ENCODE measurements at places on chromosomes 3 and 15.

DNA sequence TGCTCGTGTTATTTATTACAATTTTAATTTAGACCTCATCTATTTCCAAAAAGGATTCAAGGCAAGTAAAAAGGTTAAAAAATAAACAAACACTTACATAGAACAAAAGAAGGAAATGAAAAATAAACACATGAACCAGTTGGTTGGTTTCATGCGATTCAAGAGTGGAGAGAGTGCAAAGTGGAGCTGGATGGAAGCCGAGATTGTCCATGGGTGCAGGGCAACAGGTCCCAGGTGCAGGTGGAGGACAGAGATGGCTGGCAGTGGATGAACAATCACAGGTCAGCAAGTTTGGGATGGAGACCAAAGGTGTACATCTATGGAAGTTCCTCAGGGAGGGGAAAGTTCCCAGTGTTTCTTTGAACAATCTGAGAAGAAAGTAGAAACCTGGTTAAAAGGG, 11.6 kb upstream of the SEMA5B start:
- DNase-seq: no peak

GRCh38 chr3:153069598-153070510, 92.2 kb upstream of the RAP2B start:
- no peak for DNase-seq

DNA sequence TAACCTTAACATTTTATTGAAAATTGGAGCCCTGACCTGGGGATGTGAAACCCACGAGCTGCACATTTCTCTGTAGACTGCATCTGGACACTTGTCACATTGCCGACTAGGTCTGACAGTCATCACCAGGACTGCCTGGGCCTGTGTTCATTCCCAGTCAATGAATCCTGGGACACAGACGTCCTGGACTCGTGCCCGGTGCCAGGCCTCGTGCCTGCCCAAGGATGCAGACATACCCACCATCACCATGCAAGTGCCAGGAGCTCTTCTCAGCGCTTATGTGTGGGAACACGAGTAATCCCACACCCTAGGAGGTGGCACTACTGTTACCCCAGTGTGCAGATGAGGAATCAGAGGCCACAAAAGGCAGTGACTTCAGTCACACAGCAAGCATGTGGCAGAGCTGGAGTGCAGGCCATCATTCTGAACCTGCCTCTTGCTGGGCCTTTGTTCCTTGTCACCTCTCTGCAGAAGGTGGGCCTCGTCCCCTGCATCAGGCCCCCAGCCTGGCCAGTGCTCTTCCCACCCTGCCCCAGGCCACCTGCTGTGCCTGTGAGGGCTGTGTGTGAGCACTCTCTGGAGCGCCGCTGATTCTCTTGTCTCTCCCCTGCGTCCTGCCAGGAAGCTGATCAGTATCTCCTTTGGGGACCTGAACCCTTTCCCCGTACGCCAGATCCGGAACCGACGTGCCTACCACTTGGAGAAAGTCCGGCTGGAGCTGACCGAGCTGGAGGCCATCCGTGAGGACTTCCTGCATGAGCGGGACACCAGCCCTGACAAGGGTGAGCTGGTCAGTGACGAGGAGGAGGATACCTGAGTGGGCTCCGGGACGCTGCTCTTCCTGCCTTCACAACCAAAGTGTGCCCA, 58.5 kb downstream of the ADAMTS7 start:
- no peak for DNase-seq

DNA sequence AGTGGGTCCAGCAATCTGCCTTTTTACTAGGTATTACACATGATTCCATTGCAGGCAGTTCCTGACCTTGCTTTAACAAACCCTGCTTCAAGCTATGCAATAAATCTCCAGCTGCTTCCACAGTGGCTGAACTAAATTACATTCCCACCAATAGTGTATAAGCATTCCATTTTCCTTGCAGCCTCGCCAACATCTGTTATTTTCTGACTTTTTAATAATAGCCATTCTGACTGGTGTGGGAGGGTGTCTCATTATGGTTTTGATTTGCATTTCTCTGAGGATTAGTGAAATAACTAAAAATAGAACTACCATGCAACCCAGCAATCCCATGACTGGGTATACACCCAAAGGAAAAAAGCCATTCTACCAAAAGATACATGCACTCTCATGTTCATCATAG, 36.4 kb upstream of the DNAJC13 start:
- no peak for DNase-seq

DNA sequence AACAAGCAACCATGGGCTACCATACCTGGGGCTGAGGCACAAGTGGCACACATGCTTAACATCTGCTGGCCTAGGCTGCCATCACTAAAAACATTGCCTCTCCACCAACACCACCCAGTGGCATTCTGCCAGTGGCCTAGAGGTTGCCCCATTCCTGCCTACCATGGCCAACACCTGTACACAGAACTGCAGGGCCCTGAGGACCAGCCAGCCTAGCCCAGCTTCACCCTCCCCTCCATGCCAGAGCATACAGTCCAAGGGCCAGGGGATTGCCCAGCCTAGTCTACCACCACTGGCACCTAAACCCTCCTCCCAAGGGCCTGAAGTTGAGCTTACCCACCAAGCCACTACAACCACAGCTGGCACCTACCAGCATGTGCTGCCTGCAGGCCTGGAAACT, 35.3 kb downstream of the NEK10 start:
- DNase-seq: no peak

DNA sequence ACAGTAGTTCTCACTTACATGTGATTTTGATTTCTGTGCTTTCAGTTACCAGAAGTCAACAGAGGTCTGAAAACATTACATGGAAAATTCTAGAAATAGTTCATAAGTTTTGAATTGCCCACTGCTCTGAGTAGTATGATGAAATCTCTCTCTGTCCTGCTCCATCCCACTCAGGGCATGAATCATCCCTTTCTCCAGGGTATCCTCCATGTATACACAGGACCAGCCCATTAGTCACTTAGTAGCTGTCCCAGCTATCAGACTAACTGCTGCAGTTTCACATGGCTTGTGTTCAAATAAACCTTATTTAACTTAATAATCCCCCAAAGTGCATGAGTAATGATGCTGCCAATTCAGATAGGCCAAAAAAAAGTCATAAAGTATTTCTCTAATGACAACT, 38.6 kb downstream of the EPHA3 start:
- DNase-seq: no peak

DNA sequence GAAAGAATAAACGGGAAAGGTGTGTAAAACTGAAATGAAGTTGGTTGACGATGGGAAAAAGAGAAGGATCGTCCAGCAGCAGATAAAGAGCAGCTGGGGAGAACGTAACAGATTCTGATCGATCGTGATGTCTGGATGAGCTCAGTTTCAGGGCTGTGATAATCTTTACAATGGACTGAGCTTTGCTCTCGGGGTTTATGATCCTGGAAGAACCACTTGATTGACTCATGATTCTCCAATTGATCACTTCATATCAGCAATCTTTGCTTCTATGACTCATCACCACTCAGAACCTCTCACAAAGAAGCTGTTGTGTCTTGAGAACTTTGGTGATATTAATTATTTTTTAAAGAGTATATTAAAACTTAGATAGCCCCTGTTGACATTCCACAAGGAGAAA, 690.7 kb downstream of the TUSC7 start:
- DNase-seq: no peak

DNA sequence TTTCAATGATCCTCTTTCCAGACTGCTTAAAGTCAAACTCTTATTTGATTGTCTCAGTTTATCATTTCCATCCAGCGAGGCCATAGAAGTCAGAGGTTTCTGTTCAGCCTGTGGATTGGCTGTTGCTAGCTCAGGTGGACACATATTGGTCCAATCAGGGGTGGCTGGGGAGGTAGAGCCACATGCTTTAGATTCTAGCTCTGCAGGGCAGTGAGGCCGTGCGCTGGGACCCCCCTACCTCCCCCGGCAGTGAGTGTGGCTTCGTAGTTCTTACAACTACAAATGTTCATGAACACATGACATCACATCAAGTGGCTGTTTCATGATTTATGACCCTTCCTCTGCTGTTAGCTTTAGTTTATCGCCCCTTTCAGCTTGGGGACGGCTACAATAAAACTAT, 18.0 kb downstream of the APOD start:
- DNase-seq: no peak

- no peak for DNase-seq
Measured at GRCh38 chr3:172077197-172077757, 37.9 kb downstream of the FNDC3B start.

- no peak for DNase-seq
Measured at GRCh38 chr15:53351373-53351772, 408.1 kb downstream of the WDR72 start.

DNA sequence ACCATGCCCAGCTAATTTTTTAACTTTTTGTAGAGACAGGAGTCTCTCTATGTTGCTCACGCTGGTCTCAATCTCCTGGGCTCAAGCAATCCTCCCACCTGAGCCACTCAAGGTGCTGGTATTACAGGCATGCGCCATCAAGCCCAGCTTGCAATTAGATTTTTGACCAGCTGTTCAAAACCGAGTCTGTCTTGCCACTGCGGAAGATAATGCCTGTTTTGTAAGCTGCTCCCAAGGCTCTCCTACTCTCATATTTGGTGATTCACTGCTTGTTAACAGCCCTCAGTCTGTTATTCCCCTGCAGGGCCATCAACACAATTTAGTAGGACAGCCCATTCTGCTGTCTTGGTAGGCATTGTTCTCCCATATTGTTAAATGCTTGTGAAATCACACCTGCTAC, 17.8 kb upstream of the MCCC1 start:
- no peak for DNase-seq

DNA sequence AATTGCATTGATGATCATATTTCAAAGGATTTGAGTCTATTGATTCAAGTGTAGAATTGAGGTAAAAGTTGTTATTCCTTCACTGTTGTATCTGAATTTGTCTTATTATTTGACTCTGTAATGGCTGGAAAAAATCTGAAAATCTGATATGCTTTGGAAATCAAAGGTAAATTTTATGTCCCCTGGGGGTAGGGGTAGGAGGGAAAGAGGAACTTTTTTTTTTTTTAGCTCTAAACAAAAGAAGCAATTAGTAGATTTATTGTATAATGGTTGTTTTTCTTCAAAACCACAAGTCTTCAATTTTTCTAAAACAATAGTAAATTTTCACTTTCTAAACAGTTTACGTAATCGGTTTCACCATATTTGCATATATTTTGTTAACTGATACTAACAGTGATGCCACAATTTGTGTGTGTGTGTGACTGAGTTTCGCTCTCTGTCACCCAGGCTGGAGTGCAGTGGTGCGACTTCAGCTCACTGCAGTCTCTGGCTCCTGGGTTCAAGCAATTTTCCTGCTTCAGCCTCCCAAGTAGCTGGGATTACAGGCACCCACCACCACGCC, 91.7 kb upstream of the GOLGA6L4 start:
- DNase-seq: no peak

DNA sequence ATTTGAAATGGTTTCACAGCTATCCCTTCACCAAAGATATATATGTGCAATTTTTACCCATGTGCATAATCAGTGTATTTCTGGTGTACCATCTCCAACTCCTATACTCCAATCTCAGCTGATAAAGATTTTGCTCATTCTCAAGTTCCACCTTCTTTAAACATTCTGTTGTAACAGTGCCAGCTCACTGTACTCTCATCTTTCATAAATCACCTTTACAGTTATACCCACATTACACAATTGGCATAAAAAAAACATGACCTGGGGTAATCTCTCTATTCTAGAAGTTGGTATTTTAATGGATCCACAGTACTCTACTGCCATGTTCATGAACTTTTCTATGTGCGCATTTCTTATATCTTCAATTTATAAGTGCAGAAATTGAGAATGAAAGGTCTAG, 339.9 kb upstream of the DPH6 start:
- DNase-seq: no peak

GRCh38 chr3:184781801-184782200, 30.2 kb upstream of the VPS8 start:
- DNase-seq: no peak

- no peak for DNase-seq
Measured at GRCh38 chr3:15659254-15659975, 57.9 kb downstream of the BTD start.

DNA sequence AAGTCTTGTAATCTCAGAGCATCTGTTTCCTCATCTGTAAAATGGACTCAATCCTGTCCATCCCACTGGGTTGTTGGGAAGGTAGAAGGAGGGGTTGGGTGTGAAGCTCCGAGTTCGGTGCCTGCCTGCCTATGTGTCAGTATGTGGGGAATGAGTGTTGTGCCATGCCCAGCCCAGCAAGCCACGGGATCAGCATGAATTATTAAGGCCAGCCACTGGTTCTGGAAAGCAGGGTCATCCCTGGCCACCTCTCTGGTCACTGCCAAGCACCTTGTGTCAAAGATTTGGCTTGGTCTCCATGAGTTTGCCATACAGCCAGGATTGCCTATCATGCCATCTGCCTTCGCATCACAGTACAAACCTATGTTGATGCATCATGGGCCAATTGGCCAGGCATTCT, 11.5 kb downstream of the TM6SF1 start:
- no peak for DNase-seq

DNA sequence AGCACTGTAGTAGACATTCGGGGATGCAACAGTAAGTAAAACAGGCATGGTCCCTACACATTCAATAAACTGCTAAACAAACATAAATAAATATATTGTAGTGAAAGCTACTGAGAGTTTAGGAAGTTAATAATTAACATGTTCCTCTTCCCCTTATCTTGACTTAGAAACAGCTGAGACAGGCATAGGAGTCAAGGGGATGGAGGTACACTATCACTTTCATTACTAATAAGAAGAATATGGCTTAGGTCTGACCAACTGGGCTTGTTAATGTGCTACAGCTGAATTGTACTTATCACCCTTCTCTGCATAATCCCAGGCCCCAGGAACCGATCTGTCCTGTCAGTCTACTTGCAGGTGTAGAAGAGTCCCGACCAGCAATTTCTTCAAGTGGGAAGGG, 116.3 kb upstream of the DAZL start:
- DNase-seq: no peak

- no peak for DNase-seq
Measured at GRCh38 chr3:45011756-45012508, 14.2 kb upstream of the CLEC3B start.

GRCh38 chr15:25066708-25067107, 111.9 kb downstream of the SNRPN start:
- DNase-seq: no peak

DNA sequence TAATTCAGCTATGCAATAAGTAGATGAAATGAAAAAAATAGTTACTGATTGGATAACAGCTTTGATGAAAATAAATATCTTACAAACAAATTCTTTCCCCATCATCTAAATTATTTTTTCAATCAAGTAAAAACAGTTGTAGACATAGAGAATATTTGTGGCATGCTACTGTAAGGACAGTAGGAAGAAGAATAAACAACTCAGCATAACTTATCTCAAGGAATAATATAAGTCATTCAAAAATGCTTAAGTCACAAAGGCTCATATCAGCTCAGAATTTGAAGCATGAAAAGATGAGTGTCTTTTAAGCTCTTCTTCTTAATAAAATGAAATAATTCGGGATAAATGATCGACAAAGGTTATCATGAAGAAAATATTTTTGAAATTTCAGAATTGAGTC, 1029.0 kb downstream of the ROBO1 start:
- no peak for DNase-seq

GRCh38 chr3:57622362-57622761, 25.2 kb upstream of the ARF4 start:
- no peak for DNase-seq

GRCh38 chr3:24096695-24097290, 151.7 kb downstream of the NR1D2 start:
- no peak for DNase-seq

Data from stimulated activated CD8-positive, alpha-beta memory T cell treated with anti-CD3 and anti-CD28 coated beads, Interleukin-7, amount 100 ng/mL, for 4 hours (primary cell).